Stimulated activated CD4-positive, alpha-beta T cell treated with anti-CD3 and anti-CD28 coated beads, TNF-alpha, amount 100 ng/mL, for 4 hours (primary cell): ENCODE measurements at places on chromosomes 4 and X.

DNA sequence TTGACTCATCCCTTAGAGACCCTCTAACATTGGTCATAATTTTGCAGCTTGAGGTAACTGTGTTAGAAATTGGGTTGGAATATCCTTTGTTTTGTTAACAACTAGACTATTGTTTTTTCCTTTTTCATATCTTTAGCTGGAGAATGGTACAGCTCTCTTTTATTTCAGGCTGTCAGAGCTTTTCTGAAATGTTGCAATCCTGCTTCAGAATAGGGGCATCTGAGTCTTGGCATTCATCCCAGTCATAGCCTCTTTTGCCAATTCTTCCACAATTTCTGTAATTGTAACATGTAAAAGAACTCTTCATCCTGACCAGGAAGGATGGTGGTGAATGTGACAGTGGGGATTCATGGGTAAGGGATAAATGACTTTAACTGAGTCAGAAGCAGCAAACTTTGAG is 128.7 kb downstream of the FHIP1A start:
- DNase-seq, result no peak

- DNase-seq, result no peak
Observed at GRCh38 chr4:79472693-79473438, 64.8 kb upstream of the GK2 start.

DNA sequence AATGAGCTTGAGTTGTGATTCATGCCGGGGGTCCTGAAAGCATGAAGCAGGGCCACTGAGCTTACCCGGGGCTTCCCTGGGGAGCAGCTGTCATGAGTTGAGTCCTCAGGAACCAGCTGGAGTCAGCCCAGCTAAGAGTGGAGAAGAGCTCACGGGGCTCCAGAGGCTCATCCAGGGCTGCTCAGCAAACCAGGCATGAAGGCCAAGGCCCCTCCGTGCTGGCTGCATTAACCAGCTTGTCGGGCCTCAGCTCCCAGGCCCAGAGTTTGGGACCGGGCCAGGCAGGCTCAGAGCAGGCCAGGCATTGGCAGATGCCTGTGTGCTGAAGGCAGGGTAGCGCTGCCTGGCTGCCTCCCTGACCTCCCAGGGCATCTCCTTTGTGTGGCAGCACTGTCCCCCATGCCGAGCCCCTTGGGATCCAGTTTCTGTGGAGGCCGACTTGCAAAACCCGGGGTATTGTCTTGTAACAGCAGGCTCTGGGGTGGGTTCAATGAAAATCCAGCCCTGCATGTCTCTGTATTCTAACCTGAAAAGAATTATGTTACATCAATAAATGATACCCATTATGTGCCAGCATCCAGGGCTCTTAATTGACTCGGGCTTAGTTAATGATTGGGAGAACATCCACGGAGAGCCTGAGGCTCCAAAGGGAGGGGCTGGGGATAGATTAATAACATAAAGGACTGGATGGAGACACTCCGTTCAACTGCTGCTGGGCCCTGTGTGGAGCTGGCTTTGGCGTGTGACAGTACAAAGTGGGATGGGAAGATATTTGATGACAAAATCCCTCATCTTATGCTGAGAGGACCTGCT is 68.0 kb upstream of the MSX1 start:
- no peak for DNase-seq

- no peak for DNase-seq
Observed at GRCh38 chrX:112043997-112044396, 38.6 kb downstream of the TRPC5 start.

GRCh38 chr4:124415146-124415545 is 297.4 kb downstream of the ANKRD50 start:
- DNase-seq, result no peak
